HL-60 (cell line): ENCODE measurements at places on chromosomes 6 and 20.

GRCh38 chr6:215335-216034 lies 76.8 kb upstream of the DUSP22 start:
- DNase-seq, result no peak

DNA sequence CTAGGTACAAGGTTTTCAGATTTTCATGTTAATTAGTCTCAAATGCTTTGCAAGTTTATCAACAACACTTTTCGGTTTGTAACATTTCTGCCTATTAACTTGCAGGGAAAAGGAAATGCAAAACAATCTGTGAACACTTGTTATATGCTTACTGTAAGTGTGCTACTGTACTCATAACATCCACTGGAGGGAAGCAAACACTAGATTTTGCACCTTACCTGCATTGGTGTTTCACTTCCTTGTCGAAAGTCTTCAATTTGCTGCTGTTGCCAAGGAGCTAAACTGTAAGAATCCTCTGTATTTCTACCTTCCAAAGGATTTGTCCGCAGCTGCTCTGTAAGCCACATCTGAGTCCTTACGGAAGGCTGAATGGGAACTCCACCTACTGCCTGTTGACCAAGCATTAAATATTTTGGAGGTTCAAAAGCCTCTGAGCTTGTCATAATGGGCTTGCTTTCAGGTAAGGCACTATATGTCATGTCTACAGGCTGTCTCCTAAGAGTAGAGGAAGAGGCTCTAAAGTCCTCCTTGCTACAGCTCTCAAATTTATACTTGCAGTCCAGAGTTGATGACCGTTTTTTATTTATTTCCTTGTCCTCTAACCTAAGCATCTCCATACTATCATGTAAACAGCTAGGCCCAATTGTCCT lies 17.3 kb downstream of the PLN start:
- no peak for DNase-seq

DNA sequence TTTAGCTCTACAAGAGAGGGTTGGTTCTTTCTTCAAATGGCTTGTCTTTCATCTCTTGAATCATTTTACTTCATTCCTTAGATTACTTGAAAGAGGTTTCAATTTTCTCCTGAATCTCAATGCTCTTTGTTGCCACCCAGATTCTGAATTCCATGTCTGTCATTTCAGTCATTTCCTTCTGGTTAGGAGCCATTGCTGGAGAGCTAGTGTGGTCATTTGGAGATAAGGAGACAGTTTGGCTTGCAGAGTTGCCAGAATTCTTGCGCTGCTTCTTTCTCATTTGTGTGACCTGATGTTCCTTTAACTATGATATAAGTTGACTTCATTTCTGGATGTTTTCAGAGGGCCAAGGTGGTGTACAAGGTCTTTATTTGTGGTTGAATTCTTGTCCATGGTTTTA lies 157.8 kb downstream of the SLC22A3 start:
- no peak for DNase-seq

DNA sequence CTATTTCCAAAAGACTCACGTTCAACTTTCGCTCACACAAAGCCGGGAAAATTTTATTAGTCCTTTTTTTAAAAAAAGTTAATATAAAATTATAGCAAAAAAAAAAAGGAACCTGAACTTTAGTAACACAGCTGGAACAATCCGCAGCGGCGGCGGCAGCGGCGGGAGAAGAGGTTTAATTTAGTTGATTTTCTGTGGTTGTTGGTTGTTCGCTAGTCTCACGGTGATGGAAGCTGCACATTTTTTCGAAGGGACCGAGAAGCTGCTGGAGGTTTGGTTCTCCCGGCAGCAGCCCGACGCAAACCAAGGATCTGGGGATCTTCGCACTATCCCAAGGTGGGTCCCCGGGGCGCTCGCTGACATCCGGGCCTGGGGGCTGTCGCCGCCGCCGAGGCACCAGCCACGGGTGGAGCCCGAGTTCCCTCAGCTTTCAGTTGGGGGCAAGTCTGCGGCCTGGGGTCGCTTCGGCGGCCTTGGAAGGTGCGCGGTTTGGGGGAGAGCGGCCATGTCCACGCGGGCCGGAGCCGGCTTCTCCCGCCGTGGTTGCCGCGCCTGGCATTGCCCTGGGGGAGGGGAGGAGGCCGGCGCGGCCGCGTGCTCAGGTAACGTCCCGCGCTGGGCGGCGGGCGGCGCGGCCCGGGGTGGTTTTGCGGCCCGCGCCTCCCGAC lies 429 bp downstream of the AMD1 start:
- no peak for DNase-seq

DNA sequence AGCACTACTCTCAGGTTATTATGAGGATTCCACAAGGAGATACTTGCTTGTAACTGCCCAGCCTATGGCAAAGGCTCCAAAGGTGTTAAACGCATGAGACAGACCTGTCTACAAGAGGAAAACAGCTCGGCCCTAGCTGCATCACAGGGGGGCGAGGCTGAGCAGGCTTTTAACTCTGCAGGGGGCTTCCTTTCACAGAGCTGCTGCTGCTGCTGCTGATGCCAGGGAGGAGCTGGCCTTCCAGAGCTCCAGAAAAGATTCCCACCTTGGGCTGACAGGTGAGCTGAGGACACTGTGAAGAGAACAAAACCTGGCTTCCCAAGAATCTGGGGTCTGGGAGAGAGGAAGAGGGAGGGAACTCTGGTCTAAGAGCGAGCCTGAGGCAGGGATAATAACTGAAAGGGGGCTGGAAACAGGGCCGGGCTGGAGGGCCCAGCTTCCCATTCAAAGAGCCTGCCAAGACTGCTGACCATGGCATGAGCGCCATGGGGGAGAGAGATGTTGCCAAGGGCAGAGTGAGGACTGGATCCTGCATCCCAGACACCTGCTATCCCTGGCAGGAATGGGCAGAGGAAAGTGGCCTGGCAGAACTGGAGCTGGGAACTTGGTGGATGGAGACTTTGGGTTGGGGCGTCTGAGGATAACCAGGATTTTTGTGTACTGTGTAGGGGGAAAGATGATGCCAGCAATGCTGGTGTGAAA lies 211.1 kb upstream of the LRFN2 start:
- no peak for DNase-seq
